ENCODE measurements at places on chromosomes 11 and 22.

GRCh38 chr11:14904745-14905103 is 12.7 kb upstream of the CYP2R1 start:
- DNase-seq, result peak; percentile 71

- DNase-seq, result peak; percentile 79
These were observed 19.4 kb upstream of the TSKU start for GRCh38 chr11:76763573-76764346.

- DNase-seq, result peak; percentile 57
These were observed 17.3 kb downstream of the FLI1 start for GRCh38 chr11:128711136-128711535.

DNA sequence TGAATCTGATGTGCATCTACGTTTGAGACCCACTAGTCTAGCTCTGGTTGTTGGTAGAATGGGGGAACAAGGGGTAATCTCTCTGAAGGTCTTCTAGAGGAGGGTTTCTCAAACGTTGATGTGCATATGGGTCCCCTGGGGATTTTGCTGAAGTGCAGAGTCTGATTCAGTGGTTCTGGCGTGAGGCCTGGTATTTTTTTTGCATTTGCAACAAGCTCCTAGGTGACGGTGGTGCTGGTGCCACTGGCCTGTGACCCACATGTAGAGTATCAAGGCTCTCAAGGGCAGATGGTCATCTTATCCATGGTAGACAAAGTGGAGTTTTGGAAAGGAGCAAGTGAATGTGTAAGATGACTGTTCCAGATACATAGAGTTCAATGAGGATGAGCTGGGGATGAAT is 97.1 kb downstream of the CEP164 start:
- DNase-seq, result no peak

DNA sequence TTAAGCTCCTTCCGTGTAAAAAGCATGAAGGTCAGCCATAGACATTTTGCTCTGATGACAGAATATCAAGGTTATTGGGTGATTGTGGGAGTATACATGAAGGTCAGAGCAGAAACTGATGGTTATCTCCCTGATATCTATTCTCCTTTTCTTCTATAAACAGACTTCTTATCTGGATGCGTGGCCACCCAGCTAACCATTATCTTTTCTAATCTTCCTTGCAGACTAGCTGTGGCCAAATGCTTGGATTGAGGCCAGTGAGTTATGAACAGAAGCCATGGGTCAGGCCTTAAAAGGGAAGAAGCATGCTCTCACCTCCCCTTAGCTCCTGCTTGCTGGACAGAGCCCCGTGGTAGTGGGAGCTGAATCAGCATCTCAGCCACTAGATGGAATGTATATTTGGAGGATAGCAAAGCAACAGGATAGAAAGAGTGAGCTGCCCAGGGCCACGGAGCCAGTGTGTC is 31.3 kb upstream of the LRRC55 start:
- no peak for DNase-seq

DNA sequence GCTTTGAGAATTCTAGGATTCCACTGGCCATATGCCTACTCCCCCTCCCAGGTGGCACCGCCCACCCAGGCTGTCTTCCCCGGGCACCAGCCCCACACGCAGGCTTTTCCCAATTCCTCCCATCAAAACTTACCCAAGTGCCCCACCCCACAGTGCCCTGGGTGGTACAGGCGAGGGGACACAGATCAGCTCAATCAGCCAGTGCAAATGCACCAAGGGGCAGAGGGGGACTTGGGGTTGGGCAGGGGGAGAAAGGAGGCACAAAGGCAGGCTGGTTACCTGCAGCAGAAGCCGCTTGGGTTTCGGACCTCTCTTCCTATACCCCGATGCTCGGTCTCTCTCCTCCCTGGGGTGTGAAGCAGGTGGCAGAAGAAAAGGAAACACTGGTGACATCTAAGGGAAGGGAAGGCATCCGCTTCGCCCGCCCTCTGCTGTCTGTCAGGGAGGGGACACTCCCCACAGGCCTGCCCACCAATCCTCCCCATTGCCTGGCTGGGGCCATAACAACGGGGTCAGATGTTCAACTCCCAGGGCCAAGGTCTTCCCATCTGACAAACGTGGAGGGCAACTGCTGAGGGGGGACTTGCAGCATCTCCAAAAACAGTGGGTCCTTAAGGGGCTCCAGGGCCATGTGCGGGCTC is 14.0 kb downstream of the CBX7 start:
- no peak for DNase-seq

- DNase-seq, result no peak
These were observed 25.1 kb downstream of the TSG101 start for GRCh38 chr11:18501629-18502028.

DNA sequence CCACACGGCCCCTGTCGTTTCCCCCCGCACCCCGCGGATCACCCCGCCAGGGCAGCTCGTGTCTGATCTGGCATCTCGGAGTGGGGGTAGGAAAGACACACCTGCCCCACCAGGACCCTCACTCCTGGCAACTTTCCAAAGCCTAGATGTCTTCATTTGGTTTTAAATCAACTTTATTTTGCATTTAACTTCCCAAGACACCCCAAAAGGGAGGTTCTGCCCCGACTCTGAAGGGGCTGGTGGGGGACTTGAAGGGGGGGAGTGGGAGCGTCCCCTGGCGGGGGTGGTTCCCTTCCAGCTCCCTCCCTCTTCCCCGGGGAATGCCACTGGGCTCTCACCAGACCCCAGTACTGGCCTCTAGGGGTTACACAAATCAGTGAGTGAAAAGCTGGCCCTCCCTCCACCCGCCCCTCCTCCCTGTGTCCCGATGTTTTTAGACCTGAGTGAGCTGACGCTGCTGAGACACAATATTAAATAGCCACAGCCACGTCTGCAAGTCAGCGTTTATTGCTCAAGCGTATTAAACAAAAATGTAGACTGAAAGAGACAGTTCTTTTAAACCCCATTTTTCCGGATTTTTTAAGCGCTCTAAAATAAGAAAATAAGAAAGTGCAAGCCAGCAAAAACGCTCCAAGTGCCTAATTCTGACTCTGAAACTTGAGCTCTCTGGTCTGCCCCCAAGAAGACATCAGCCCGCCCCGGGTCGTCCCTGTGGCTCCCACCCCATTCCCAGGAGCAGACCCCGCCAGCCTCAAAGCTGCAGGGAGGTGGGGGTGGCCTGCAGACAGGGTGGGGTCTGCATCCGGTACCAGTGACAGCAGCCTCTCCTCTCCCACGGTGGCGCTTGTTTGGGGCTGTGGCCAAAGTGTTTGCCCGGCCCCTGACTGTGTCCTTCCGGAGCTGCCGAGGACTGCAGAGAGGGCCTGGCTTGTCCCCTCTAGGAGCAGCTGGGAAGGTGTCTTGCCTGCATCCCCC is 1.1 kb upstream of the TTLL8 start:
- DNase-seq, result peak; percentile 58

DNA sequence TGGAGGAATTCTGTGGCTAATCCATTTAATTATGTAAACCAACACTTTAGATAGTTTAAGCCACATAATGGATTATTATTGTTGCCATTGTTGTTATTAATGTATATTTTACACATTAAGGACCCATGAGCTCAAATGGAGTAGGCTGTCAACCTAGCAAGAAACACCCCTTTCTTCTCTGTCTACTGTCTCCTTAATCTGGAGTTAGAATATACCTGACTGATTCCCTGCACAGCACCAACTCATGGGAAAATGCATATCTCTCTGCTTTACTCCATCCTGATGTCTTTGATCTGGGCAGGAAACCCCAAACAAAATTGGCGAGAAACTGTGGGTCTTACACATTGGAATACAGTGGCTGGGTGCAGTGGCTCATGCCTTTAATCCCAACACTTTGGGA is 24.0 kb upstream of the ME3 start:
- no peak for DNase-seq

GRCh38 chr22:23763579-23763945 is 772 bp downstream of the C22orf15 start:
- DNase-seq, result no peak

- no peak for DNase-seq
These were observed 12.6 kb upstream of the GDPD5 start for GRCh38 chr11:75538150-75538942.

DNA sequence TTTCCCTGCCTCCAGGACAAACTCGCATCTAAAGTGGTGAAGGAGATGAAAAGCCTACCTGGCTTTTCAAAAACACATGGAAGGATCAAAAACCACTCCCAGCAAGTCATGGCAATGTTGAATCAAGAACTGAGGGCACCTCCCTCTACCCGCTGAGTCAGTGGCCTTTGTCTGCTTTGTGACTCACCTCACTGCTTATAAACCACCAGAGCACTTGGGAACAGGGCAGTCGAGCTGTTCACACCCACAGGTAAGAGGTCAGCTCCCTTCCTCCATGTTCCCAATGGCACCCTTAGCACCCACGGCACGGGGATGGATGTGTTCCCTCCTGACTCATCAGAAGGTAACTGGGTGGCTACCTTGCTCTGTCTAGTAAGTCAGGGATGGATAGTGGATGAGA is 21.7 kb downstream of the TENM4 start:
- DNase-seq, result no peak

DNA sequence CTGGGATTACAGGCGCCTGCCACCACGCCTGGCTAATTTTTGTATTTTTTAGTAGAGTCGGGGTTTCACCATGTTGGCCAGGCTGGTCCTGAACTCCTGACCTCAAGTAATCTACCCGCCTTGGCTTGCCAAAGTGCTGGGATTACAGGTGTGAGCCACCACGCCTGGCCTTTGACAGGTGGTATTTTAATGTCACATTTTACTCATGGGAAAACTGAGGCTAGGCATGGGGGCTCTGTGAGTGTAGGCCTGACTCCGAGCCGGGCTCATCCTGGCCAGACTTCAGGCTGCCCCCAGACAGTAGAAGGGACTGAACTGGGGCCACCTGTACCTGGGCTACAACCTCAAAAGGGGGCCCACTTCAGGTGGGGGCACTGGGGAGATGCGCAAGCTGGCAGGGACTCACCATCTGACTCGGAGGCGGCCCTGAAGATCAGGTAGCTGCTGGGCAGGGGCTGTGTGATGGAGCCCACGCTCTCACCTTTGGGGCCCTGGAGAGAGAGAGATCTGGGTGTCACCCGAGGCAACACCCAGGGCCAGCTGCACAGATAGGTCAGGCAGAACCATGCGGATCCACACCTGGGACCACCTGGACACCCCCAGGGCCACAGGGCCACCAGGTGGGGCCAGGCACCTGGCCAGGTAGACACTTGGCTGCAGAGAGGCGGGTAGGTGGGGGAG is 45.8 kb downstream of the OSBPL5 start:
- no peak for DNase-seq

GRCh38 chr11:45857961-45858474 is 10.7 kb downstream of the CRY2 start:
- peak; percentile 94 for DNase-seq

DNA sequence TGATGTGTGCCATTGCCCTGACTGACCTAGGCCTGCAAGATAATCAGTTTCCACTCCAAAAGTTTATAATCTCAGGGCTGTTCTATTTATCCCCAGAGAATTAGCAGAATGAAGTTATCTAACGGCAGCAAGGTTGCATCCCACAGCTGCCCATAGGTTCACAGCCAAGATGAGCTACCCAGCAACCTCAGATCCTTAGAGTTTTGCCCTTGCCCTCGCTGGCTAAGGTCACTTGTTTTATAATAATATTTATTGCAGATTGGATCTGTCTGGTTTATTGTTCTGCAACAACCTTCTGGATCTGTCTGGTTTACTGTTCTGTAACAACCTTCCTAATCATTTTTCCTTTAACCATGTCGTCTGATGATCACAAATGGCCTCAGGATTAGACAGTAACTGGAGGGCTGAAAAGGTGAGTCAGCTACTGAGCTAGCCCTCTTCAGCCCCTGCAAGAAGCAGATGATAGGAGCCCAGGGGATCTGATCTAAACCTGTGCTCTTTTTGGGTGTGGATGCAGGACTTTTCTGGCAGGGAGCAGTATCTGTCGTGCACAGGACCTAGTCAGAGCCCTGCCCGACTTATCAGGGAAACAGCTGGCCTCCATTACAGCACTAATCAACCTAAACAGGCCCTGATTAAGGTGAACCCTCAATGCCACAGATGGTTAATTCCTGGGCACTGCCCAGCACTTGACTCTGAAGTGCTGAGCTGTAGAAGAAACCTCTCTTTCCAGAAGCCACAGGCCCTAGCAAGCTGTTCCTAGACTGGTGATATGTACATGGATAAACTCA is 642.9 kb upstream of the KIRREL3 start:
- DNase-seq, result no peak

- DNase-seq, result no peak
These were observed 53.2 kb downstream of the MTMR3 start for GRCh38 chr22:29936186-29936585.

GRCh38 chr11:106218106-106218505 is 140.6 kb downstream of the AASDHPPT start:
- peak; percentile 34 for DNase-seq

DNA sequence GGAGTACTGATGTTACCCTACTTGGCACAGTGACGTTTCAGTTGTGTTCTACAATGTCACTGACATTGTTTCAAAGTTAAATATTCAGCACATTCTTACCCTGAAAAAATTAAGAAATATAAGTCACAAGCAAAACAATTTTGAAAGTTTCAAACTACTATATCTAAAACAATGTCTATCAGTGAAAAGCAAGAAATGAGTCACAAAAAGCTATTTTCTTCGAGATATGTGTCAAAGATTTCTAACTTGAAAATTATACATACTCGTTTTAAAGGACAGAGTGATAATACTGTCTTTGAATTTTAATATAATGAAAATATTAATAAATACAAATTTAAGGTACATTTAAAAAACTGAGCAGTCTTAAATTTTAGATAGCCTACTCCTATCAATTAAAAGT is 42.9 kb downstream of the RDX start:
- DNase-seq, result no peak

DNA sequence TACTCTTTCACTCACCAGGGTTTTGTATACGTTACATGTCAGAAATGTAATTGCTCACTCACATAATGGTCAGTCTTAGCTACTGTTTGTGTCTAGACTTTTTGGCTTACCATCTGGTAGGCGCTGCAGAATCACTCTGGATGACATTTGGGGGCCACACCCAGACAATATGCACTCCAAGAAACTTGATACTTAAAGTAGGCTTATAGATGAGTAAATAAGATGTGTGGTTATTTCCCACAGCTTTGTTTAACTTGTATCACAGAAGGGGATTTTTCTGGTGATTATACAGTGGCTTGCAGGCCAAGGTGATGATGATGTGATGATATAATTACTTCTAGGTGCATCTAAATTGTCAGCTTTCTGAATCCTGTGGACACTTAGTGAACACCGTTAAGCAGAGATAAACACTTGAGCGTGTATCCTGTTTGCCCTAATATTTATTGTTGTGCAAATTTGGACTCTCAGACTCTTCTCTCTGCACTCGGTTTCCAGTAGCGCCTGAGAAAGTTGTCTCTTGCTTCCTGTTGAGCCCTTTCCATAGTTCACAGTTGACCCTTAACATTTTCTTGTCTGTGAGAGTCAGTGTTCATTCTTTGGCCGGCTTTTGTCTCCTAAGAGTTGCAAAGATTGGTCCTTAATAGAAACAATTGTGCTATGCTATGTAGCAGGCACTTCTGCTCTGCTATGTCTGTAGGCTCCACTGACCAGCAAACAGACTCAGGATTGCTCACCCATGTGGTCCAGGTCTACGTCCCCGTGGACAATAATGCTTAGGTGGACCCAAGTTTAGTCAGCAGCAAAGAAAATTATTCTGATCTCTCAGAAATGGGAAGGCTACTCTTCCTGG is 89.3 kb downstream of the PRR5L start:
- DNase-seq, result peak; percentile 55
